Lung (tissue), 17 donors: ENCODE measurements at places on chromosomes 12 and 14.

DNA sequence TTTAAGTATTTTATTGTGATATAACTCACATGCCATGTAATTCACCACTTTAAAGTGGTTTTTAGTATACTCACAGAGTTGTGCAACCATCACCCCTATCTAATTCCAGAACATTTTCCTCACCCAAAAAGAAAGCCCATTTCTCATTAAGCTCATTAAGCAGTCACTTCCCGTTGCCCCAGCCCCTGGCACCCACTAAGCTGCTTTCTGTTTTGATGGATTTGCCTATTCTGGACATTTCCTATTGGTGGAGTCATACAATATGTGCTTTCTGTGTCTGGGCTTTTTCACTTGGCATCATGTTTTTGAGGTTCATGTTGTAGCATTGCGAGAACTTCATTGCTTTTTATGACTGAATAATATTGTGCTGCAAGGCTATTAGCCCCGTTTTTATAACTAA is 66.0 kb downstream of the ARL6IP4 start:
- DNase-seq = no peak

GRCh38 chr12:31057671-31058070 is 16.0 kb upstream of the DDX11 start:
- no peak for DNase-seq

GRCh38 chr14:39217214-39217879 is 16.4 kb upstream of the MIA2 start:
- DNase-seq = no peak

GRCh38 chr12:109199324-109199723 is 82.9 kb downstream of the ACACB start:
- DNase-seq = no peak

GRCh38 chr14:64238049-64238448 is 56.1 kb downstream of the ESR2 start:
- no peak for DNase-seq
